ENCODE measurements at places on chromosomes 12 and 14.

DNA sequence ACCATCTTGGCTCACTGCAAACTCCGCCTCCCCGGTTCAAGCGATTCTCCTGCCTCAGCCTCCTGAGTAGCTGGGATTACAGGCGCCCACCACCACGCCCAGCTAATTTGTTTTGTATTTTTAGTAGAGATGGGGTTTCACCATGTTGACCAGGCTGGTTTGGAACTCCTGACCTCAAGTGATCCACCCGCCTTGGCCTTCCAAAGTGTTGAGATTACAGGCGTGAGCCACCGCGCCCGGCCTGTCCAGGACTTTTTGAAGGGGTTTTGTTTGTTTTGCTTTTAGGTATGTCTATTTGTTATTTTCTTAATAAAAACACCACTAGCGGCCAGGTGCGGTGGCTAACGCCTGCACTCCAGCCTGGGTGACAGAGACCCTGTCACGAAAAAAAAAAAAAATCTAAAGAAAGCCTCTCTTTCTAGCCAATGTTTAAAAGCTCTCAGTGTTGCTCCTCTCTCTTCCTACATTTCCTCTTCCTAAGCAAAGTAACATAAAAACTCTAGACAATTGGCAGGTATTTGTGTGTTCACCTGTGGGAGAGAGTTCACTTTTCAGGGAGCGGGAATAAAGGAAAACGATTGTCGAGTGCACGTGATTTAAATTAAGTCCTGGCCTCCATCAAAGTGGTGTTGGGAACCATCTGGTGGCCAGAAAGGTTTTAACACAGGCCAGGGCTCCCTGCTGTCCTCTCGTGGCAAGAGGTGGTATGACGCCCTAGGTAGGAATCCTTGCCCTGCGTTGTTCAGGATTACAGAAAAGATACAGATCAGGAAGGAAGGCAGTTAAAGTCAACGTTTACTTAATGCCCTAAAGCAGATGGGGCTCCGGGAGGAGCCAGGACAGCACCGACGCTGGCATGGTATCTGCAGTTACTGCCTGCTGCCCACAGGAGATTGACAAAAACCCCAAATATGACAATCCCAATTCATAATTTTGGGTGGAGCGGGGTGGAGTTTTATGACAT lies 36.2 kb upstream of the ATP23 start:
- DNase-seq: peak; percentile 95

- no peak for DNase-seq
These were observed 32.4 kb upstream of the SLC17A8 start for GRCh38 chr12:100324498-100324897.

DNA sequence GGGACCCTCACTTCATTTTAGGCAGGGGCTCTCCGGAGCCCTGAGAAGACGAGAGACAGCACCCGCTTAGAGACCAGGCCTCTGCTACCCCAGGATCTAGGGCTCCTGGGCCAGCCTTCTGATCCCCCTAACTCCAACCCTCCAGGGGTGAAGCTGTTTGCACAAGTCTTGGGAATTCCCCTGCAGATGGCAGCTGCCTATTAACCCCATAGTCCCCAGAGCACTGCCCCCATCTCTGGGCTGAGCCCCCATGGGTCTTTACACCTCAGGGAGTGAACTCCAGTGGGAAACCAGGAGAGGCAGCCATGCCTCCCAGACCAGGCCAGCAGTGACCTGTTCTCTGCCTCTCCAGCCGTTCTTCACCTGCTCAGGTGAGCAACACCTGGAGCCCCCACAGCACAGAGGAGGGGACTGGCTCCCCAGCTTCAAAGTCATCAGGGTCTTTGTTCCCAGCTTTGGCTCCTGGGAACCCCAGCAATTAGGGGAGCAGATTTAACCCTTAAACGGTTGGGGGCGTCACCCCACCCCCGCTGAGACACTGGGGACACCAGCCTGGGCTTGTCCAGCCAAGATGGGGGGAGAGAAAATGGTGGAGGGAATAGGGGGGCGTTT lies 2.3 kb downstream of the WNT10B start:
- no peak for DNase-seq

DNA sequence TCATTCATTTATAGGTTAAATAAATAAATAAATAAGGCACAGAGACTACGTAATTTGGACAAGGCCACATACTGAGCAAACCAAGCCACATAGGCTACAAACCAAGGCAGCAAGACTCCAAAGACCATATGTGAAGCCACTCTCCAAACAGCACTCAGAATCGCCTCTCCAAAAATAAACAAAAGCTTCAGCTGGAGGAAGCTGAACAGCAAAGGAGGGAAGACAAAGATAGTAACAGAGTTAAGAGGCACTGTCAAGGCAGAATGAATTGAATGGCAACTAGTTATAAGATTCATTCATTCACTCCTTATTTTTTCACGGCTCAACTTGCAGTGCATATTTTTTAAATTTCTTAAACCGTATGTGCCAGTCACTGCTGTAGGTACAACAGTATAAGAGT lies 200.5 kb upstream of the GRIP1 start:
- peak; percentile 68 for DNase-seq

- DNase-seq: peak; percentile 99
These were observed 2.6 kb upstream of the BCL11B start for GRCh38 chr14:99274346-99275221.

Measured in NCI-H524 (cell line).